T-helper 1 cell (primary cell): ENCODE measurements at places on chromosomes 6 and 20.

- no peak for DNase-seq
Measured at GRCh38 chr20:51272401-51272800, 249.5 kb upstream of the KCNG1 start.

DNA sequence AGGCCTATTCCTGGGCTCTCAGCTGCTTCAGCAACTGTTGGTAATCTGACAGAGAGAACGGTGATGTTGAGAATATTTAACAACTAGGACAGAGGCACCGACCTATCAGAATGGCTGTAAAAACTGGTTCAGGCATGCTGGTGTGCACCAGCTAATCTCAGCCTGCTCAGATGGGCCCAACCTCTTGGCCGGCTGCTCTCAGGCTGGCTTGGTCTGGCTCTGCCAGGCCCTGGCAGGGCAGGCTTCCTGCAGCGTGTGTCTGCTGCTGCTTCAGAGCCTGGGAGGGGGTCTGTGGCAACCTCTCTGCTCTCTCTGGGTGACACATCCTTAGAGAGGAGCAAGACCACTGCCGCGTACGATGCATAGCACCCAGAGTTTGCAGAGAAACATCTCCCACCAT, 4.8 kb downstream of the SLC2A12 start:
- no peak for DNase-seq

- DNase-seq: no peak
Measured at GRCh38 chr6:10316373-10316721, 98.5 kb downstream of the TFAP2A start.

- no peak for DNase-seq
Measured at GRCh38 chr6:41002168-41002567, 36.9 kb downstream of the UNC5CL start.

- DNase-seq: no peak
Measured at GRCh38 chr20:54176610-54177009, 2.8 kb upstream of the CYP24A1 start.
